Urinary bladder (tissue), 4 donors: ENCODE measurements at places on chromosomes 3 and 15.

DNA sequence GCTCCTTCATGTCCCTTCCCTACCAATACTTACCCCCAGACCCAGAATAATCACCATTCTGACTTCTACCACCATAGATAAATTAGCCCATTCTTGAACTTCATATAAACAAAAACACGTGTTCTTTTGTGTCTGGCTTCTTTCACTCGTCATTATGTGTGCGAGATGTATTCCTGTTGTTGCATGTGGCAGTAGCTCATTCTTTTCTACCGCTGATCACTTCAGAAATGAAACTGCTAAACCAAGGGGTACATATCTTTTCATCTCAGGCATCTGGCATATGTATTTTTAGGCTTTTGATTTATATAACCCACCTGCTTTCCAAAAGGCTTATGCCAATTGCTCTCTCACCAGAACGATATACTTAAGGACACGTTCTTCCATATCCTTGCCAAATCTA, 13.8 kb upstream of the SCG3 start:
- DNase-seq: no peak

DNA sequence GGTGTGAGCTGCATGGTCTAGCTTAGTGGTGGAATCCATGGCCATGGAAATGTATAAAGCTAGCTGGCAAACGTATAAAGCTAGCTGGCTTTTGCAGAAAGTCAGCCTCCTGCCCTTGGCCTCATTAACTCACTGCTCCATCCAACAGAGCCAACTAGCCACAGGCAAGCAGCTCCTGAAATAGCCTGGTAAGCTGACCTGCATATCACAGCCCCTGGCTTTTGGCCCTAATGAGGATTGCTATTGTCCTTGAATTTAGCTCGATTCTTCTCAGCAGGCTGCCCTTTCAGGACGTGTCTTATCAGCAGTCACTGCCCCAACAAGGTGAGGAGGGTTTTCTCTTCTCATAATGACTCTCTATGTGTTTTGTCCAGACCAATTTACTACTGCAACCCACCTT, 446.8 kb downstream of the WDR72 start:
- no peak for DNase-seq

- DNase-seq: no peak
Observed at GRCh38 chr3:120472121-120472844, 21.5 kb upstream of the FSTL1 start.

- no peak for DNase-seq
Observed at GRCh38 chr3:168025076-168025475, 70.6 kb downstream of the GOLIM4 start.

- no peak for DNase-seq
Observed at GRCh38 chr3:62659660-62660059, 215.6 kb downstream of the CADPS start.

DNA sequence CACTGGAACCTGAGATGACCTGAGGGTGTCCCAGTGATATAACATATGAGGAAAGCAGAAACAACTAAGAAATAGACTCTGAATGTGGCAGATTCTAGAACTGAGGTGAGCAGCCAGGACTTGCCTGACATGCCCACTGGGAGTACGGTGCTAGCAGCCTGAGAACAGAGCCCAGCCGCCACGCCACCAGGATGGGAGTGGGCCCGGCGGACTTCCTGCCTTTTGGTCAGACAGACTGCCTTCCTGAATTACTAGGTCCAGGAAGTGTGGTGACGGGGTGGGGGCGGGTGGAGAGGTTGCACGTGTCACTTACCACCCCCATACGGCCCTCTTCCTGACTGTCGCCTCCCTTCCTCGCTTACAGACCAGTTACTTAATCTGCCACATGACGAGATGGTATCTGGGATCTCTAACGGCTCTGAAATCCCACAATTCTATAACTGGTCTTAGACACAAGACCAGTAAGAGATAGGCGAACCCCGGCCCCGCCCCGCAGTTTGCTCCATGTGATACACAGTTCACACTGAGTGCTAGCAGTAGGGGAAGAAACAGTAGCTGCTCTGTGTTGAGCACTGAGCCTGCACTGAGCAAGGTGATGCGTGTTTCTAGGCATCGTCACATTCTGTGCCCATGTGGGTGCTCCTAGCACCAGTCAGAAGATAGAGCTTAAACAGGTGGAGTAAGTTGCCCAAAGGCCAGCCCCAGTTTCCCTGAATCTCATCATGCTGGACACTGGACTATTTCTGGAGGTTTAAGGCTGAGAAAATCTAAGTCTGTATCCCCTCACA, 95.7 kb downstream of the CPN2 start:
- no peak for DNase-seq

- DNase-seq: no peak
Observed at GRCh38 chr3:25915673-25916072, 125.8 kb downstream of the OXSM start.

- DNase-seq: no peak
Observed at GRCh38 chr3:10772271-10773161, 43.5 kb upstream of the SLC6A11 start.
